Psoas muscle (tissue), 8 donors: ENCODE measurements at places on chromosomes 5 and 9.

DNA sequence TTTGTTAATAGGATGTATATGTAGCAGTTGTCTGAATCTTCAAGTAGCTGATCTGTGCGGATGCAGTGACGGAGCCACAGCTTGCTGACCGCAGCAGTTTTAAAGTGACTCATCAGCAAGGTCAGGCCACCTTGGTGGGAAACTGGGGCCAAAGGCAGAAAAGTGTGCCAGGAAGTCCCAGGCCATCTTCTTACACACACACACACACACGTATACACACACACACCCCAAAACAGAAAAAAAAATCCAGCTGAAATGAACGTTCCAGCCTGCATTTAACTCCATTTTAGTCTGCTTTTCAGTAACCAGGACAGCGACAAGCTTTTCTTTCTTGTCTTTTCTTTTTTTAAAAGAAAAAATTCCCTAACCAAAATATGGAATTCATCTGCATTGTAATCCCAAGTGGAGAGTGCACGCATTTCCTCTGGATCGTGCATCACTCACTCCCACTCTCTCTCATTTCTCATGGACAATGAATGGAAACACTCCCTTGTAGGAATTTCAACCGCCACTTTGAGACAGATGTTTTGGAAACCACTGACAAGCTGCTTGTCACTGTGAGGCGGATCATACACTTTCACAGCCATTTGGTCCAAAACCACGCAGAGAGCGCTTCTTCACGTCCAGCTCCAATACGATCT, 103.9 kb downstream of the LHFPL2 start:
- no peak for DNase-seq

DNA sequence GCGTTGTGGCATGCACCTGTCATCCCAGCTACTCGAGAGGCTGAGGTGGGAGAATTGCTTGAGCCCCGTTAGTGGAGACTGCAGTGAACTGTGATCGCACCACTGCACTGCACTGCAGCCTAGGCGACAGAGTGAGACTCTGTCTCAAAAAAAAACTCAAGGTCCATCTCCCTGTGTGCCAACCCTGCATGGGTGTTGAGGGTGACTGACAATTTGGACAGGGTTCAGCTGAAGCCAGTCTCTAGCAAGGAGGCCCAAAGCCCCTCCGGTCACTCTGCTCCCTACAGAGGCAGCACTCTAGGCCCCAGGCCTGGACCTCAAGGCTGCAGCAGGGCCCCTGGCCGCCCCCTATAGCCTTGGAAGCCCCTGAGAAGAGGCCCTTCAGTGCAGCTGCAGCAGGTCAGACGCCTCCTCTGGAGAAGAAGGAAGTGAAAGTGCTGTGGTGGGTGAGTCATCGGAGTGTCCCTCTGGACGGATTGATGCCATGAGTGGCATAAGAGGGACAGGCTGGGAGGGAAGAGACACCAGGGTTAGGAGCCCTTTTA, 39.2 kb upstream of the NEK6 start:
- DNase-seq: peak; percentile 32

- DNase-seq: no peak
These were observed 25.6 kb downstream of the CARNMT1 start for GRCh38 chr9:75002422-75003023.

GRCh38 chr9:5002811-5003210, 17.7 kb downstream of the JAK2 start:
- no peak for DNase-seq

GRCh38 chr5:67934976-67935375, 280.6 kb upstream of the PIK3R1 start:
- no peak for DNase-seq

DNA sequence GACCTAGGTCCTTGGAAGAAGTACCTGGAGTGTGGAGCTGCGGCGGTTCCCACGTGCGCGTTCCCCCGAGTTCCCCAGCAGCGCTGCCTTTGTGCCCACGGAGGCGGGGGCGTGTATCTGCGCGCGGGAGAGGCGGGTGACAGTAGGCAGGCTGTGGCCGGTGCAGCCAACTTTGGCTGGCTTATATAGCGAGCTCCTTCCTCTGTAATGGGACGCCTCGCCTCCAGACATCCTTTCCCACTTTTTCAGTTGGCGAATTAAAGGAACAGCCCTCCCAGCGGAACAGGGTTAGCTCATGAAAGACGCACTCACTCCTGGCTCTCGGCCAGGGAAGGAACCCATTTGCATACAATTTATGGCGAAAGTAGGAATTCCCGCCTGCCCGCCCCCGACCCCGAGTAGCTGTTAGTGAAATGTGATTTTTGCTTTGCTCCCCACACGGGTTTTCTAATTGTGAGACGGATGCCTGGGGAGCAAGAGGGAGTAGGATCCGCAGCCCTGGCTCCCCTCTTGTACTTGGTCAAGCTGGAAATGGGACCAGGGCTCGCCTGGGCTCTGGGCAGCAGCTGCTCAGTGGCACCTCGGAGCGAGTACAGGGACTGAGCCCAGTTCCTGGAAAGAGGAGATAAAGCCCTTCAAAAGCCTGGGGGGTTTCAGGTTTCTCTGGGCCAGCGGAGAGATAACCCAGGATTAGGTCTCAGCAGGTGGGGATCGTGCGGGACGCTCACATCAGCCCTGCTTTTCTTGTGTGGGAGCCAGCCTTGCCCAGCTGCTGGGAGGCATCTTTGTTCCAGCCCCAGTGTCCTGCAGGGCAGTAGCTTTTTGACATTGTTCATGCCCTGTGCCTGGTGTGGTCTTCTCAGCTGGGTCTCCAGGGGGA, at the start of gene TNC:
Gene TNC (minus strand): TSS at position 159 of the 880 bp plus-strand sequence. CDS start 27,139 bp downstream, outside the sequence.
- DNase-seq: peak; percentile 54

DNA sequence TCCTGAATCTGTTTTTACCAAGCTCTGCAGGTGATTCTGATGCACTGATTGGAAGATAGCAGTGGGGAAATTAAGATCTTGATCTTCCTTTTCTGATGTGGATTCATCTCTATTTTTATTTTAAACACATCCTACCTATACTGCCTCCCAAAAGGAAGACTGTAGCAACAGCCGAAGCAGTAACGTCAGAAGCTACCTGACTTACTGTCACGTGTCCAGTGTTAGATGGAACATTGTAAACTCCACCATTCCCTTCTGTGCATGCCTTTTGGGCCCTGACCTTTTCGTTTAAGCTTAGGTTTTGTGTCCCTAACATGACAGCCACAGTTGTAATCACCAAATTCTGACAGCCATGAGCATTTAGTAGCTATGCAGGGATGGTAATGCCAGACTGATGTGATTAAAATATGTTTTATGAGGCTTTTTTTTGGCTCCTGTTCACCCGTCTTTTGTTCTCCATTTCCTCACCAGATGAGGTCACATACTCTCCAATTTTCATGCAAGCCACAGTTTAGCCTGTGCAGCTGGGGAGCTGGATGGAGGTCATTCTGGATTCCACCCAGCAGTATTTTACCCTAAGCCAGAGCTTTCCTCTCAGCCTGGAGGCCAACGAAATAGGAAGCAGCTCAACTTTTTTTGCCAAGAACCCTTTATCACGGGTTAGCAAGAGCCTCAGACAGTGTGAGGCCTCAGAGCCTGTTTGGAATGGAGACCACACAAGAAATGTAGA, 15.6 kb upstream of the FOXD1 start:
- peak; percentile 17 for DNase-seq

DNA sequence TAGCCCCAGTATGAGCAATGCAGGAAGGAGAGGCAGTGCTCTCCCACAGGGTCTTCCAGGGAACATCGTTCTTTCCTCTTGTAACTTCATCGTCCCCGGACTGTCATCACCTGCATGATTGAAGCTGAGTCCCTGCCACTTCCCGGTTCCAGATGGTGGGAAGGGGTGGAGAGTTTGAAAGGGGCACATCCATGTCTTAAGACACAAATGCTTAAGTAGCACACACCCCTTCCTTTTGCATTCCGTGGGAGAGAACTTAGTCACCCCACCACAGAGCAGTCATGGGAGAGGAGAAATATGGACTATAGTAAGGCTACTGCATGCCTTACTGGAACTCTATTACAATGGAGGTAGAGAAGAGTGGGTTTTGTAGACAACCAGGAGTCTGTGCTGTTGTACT, 165.3 kb upstream of the GAS1 start:
- no peak for DNase-seq

GRCh38 chr5:14188778-14189177, 45.6 kb downstream of the TRIO start:
- no peak for DNase-seq

DNA sequence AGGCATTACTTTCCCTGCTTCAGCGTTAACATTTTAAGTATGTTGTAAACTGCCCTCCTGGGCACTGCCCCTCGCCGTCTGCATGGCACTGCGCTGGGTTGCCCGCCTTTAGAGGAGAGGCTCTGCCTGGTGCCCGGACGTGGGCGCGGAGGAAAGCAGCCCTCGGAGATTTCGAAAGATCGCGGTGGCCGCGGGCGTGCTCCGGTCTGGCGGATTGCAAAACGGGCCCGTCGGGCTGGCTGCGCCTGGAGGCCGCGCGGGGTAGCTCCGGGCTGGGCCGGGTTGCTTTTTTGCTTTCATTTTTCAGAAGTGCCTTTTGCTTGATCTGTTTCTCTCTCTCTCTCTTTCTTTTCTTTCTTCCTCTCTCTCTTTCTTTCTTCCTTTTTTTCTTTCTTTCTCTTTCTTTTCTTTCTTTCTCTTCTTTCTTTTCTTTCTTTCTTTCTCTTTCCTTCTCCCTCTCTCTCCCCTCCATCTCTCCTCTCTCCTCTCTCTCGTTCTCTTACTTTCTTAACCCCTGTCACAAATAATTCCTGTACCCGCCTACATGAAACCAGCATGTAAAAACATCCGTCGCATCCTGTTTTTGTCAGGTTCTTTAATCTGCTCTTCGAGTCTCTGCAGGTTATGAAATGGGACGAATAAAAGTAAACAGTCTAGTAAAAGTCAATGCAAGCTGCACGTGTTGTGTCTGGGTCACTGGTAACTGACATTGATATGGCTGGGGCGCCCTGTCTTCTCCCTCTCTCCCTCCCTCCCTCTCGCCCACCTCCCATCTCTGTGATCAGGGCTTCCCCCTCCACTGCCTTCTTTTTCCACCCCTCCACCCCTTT, 1.7 kb downstream of the FST start:
- peak; percentile 85 for DNase-seq

- DNase-seq: no peak
These were observed 23.9 kb downstream of the MEGF9 start for GRCh38 chr9:120690372-120690771.

DNA sequence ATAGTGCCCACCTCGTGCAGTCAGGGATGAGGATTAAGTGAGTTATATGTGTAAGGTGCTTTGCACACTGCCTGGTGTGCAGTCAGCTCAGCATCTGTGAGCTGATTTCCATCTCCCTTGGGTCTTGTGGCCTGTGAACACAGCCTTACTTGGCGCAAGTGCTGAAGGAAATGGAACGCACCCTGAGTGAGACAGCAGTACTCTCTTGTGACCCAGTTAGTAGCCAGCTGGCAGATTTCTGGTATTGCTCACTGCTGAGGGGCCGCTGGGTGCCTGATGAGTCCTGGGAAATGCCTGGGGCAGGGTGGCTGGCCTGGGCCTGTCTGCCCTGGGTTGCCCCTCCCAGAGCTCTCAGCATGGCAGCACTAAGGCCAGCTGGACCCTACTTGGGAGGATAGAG, 90.9 kb upstream of the BOD1 start:
- DNase-seq: peak; percentile 81

- no peak for DNase-seq
These were observed 53.7 kb downstream of the MTMR12 start for GRCh38 chr5:32259033-32259432.

DNA sequence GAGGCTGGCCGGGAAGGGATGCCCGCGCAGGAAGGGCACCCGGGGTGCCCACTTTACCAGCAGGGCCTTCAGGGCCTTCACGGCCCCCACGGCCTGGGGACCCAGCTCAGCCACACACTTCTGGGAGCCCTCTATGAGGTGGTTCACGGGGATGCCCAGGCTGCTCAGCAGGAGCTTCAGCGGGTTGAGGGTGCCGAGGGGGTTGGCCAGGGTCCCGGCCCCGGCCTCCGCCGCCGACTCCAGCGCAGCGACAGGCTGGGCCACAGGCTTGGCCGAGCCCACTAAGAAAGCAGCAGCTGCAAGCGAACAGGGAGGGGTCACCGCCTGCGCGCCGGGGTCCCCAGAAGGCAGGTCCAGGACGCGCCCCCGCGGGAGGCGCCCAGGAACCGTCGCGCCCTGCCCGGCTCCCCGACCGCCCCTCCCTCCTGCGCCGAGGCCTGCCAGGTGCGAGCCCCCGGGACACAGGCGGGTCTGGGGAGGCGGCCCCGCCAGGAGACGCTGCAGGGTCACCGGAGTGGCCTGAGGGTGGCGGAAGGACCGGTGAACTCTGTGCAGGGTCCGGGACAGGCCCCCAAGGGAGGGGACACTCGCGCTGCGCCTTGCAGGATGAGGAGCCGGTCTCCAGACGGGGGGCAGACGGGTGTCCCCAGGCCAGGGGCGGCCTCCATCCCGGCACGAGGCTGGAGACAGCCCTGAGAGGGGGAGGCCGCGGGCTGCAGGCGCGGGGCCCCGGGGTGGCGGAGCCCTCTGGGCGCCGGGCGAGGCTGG, 572 bp downstream of the SCGB3A1 start:
- no peak for DNase-seq

GRCh38 chr5:24353016-24353415, 291.8 kb downstream of the CDH10 start:
- no peak for DNase-seq

DNA sequence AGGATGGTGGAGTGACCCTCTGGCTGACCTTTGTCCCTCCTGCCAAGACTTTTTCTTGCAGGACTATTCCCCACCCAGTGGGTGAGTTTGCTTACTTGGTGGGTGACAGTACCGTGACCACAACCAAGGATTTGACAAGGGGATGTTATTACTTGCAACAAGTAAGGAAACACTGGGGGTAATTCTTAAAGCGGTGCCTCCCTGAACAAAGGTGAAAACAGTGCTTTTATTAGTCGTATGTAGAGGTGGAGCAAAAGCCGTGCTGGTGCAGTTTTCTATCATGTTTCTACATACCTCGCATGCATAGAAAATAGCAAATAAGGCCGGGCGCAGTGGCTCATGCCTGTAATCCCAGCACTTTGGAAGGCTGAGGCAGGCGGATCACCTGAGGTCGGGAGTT, 41.0 kb upstream of the KDM4C start:
- no peak for DNase-seq
